Endothelial cell (in vitro differentiated cells): ENCODE measurements at places on chromosomes 5 and 9.

GRCh38 chr5:103674251-103674650 is 111.7 kb upstream of the NUDT12 start:
- no peak for DNase-seq

- DNase-seq = no peak
Observed at GRCh38 chr9:28735738-28736342, 1162.6 kb upstream of the C9orf72 start.

GRCh38 chr9:88777498-88778312 is 213.6 kb upstream of the S1PR3 start:
- DNase-seq = peak; percentile 12

GRCh38 chr9:128886211-128886891 is 4.4 kb downstream of the LRRC8A start:
- DNase-seq = no peak

- no peak for DNase-seq
Observed at GRCh38 chr5:172769342-172769615, 1.7 kb downstream of the DUSP1 start.

DNA sequence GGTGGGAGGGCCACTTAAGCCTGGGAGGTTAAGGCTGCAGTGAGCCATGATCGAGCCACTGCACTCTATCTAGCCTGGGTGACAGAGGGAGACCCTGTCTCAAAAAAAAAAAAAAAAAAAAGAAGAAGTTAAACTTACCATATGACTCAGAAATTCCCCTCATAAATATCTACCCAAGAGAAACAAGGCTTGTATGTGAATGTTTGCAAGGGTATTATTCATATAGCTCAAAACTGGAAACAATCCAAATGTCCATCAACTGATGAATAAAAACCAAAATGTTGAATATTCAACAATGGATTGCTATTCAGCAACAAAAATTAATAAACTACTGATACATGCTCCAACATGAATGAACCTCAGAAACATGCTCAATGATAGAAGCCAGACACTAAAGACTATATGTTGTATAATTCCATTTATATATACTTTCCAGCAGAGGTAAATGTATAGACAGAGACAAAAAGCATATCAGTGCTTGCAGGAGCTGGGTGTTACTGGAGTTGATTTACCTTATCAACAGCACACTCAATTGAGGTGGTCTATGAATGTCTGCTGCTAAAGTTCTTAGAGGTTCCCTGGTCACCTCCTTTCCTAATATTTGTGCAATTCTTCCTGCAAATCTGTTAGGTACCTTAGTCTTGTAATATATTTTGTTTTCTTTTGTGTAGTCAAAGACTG is 5.3 kb upstream of the SREK1 start:
- no peak for DNase-seq

GRCh38 chr5:55575815-55576583 is 41.2 kb upstream of the PLPP1 start:
- DNase-seq = no peak

DNA sequence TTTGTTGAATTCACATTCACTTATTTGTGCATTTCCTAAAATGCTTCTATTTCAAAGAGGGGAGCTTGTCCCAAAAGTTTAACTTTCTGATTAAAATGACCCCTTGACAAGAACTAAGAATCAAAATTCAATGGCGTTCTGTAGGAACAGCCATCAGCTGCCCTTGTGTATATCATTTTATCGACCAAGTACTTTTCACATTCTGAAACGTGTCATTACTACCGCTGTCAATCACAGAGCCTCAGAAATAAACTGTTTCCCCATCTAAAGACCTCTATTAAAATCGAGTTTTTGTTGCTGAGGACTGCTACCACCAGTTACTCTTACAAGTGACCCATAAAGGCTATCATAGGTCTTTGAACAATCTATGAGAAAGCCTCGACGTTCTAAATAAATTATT is 1.6 kb upstream of the FOXD1 start:
- DNase-seq = no peak

- no peak for DNase-seq
Observed at GRCh38 chr5:158051036-158051435, 192.1 kb upstream of the CLINT1 start.

GRCh38 chr5:75509956-75510355 is 1.5 kb downstream of the CERT1 start:
- DNase-seq = no peak
